ENCODE measurements at places on chromosomes 2 and 18.
A peak's percentile ranks its signal among the peaks of the same experiment; 100 is the strongest.

DNA sequence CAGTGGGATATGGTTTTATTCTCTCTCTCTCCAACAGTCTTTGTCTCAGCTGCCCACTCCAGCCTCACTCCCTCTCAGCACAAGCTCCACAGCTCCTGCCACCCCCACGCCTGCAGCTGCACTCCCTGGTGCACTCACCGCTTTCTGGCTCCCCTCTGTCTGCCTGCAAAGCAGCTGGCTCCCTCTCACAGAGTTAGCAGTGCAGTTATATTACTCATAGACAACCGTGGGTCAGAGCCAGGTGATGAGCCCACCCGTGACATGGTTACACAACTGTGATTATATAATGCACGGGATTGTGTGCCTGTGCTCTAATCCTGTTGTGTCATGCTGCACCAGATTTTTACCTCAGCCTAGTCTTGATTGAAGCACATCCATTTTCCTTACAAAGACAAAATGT lies 276.9 kb upstream of the CHAC2 start:
- peak; percentile 11 for DNase-seq

DNA sequence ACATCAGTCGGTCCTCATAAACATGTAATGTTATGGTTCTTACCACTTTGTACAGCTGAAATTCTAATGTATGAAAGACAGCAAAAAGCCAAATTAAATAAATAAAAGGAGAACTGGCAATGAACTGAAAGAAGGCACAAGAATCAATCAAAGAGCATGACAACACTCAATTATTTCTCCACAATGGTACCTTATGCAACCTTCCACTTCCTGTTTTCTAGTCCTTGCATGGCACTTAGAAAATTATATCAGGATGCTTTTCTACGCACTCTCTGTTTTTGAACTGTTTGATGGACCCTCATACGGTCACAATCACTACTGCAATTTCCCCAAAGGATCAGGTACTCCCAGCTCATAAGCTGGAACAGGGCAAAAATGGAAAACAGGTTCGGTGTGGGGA lies 81.6 kb downstream of the EPB41L3 start:
- DNase-seq: no peak

DNA sequence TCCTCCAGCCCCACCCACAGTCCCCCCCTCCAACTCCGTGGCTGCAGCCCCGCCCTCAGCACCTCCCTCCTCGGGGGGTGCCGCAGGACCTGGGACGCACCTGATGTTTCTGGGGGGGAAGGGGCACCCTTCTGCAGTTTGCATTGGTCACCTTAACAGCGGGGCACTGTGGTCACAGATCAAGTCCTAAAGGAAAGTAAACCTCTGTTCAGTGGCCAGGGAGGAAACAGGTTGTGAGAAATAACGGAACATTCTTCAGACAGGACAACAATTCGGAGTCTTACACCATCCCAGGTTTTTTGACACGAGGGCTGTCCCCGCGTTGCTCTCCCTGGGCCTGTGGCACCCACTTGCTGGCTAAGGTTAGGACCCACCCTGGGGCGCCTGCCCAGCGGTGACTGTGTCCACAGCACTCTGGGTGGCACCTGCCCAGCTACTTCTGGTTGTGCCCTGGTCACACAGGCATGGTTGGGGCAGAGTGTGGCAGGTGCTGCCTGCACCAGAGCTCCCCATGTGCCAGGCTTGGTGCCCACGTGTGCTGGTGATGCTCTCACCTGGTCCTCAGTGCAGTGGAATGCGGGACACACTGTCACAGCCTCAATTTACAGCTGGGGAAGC lies 93.5 kb upstream of the OTOS start:
- no peak for DNase-seq

DNA sequence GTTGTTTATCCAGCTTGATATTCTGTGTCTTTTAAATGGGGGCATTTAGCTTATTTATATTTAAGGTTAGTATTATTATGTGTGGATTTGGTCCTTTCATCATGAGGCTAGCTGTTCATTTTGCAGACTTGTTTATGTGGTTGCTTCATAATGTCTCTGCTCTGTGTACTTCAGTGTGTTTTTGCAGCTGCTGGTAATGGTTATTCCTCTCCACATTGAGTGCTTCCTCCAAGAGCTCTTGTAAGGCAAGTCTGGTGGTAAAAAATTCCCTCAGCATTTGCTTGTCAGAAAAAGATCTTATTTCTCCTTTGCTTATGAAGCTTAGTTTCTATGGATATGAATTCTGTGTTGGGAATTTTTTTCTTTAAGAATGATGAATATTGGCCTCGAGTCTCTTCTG lies 47.8 kb upstream of the NT5C1B start:
- no peak for DNase-seq

GRCh38 chr2:230414302-230414701 lies 1.7 kb upstream of the SP100 start:
- no peak for DNase-seq

- peak; percentile 84 for DNase-seq
Measured at GRCh38 chr2:27085673-27086089, 891 bp upstream of the KHK start.

DNA sequence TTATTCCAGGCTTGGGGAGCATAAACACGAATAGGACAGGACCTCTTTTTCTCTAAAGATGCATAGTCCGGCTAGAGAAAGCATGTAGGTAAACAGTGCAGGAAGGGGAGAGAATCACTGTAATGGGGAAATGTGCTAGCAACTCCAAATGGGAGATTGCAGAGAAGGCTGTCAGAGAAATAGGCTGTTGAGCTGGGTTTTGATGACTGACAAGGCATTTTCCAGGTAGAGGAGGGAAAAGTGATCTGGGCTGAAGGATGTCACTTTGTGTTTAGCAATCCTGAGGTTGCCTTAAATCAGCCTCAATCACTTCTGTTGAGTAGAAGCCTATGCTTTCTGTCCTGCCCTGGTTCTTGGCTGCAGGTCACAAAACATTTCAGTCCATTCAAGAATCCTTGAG lies 242.0 kb upstream of the MEIS1 start:
- DNase-seq: no peak

DNA sequence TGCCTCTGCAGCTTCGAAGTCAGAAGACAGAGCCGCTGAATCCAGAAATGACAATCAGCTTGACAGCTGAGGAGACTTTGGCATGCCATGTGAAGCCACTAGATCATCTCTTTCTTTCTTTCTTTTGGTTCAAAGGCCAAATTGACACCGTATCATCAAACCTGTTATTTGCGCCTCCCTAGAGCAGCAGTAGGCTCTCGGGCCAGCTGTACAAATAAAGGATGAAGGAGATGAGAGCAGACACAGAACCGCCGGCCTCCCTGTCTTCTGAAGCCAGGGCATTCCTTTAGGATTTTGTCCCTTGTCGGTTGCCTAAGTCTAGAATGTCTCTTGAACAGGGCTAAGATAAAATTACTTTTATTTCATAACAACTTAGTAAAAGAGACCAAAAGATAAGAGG lies 36.8 kb downstream of the COL4A4 start:
- no peak for DNase-seq

DNA sequence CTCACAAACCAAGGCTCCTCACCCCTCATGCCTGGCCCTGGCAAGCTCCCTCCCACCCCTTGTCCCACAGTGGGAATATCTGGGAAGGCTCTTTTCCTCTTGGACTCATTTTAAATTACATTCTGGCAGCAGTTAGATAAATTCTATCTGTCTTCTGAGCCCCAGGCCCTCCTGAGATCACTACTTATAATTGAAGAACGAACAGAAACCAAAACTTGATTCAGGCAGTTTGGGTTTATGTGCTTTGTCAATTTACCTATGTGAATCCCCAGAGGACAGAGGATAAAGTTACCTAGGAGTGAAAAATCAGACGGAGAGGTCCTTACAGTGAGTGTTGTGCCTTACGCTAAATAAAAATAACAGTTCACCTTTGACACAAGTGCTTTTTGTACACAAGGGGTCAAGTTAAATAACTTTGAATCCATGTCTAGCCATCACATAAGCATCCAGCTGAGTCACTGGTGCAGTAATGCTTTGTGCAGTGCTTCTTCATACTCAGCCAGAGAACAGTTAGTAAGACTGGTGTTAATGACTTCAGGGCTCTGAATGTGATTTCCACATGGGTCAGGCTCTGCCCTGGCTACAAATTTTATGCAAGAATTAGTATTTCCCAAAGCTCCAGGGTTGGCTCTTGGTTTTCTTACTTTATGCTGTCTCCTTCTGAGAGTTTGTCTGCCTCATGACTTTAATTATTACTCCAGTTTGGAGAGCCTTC lies 329.3 kb downstream of the INSIG2 start:
- no peak for DNase-seq

DNA sequence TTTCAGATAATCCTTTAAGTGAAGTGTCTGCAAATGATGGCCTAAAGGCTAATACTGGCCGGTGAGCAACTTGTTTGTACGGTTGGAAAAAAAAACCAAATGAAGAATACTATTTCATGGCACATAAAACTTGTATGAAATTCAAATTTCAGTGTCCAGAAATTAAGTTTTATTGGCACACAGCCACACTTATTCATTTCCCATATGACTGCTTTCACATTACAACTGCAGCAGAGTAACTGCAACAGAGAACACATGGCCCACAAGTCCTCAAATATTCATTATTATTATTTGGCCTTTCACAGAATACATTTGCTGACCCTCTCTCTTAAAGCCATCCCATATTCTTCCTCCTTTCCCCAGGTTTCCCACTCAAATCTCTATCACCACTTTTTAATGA lies 1268.6 kb downstream of the LRP1B start:
- no peak for DNase-seq

- peak; percentile 81 for DNase-seq
Measured at GRCh38 chr18:11733031-11733430, 44.0 kb downstream of the GNAL start.

- no peak for DNase-seq
Measured at GRCh38 chr2:202042444-202042843, 8.8 kb downstream of the FZD7 start.

GRCh38 chr2:176814740-176815367 lies 397.7 kb upstream of the HNRNPA3 start:
- no peak for DNase-seq

DNA sequence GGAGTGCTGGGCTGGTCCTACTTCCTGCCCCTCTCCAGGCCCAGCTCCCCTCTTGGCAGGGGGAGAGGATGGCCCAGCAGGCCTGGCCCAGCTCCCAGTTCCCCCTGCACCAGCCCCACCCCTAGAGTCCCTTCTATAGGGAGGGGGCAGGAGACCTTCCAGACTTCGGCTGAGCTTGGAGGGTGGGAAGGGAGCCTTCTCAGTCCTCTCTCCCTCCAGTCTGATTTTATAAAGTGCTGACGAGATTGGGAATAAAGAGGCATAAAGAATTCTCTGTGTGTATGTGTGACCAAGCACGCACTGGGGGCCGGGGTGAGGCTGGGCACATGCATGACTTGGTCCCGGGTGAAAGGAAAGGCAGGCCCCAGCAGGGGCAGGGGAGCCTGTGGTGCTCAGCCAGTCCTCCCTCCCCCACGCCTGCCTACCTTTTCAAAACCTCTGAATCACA lies 5.1 kb downstream of the CHPF start:
- no peak for DNase-seq

GRCh38 chr2:16315908-16316307 lies 349.7 kb downstream of the CYRIA start:
- no peak for DNase-seq

DNA sequence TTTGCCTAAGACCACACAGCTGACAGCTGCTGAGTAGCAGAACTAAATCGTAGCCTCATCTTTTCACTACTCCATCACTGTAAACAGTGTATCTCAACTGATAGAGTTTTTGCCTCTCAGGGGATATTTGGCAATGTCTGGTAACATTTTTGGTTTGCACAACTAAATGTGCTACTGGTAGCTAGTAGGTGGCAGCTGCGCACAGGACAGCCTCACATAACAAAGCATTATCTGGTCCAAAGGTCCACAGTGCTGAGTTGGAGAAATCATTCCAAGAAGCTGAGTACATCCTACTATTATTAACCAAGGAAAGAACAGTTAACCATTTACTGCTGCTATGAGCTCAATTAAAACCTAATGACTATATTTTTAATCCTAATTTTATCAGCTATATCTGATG lies 6.1 kb upstream of the CCDC102B start:
- no peak for DNase-seq
